ENCODE measurements at places on chromosomes 12 and 14. TPM values are rescaled to one million over a fixed set of nuclear protein-coding genes. Genes with fewer than 3 reads are reported as not detected.

FLVCR2 gene
- total RNA-seq: not detected

TTC7B gene
- 27.7 TPM for total RNA-seq

CAPZA3 gene
- not detected for total RNA-seq

TMEM179 gene
- total RNA-seq: not detected

PTPRO gene
- 0.08 TPM for total RNA-seq

TAS2R50 gene
- total RNA-seq: not detected

TMTC1 gene
- total RNA-seq: 16.9 TPM

REP15 gene
- 0.08 TPM for total RNA-seq

KRT71 gene
- total RNA-seq: not detected

TAS2R9 gene
- total RNA-seq: not detected

TSHR gene
- total RNA-seq: not detected

TAS2R30 gene
- 0.08 TPM for total RNA-seq

PLA2G1B gene
- total RNA-seq: not detected

RAN gene
- total RNA-seq: 540 TPM

SLC10A1 gene
- total RNA-seq: not detected

PA2G4 gene
- total RNA-seq: 356 TPM

PROX2 gene
- total RNA-seq: not detected

SLC25A29 gene
- total RNA-seq: 18.4 TPM

NAV3 gene
- total RNA-seq: 28.6 TPM

FAM222A gene
- 0.72 TPM for total RNA-seq

CIROP gene
- not detected for total RNA-seq

ABCD2 gene
- not detected for total RNA-seq

FIGNL2 gene
- not detected for total RNA-seq

SYCP3 gene
- total RNA-seq: not detected

GUCY2C gene
- total RNA-seq: 0.08 TPM

DCN gene
- 21.4 TPM for total RNA-seq

PCBP2 gene
- 169 TPM for total RNA-seq

HPD gene
- total RNA-seq: not detected

CYP27B1 gene
- total RNA-seq: 92.0 TPM

SYNDIG1L gene
- total RNA-seq: not detected

SDR9C7 gene
- total RNA-seq: 0.31 TPM

STXBP6 gene
- total RNA-seq: not detected

Measured in hair follicular keratinocyte (primary cell).